ENCODE measurements at places on chromosomes 4 and X.

- DNase-seq = no peak
Observed at GRCh38 chrX:96843566-96843965, 40.1 kb upstream of the RPA4 start.

DNA sequence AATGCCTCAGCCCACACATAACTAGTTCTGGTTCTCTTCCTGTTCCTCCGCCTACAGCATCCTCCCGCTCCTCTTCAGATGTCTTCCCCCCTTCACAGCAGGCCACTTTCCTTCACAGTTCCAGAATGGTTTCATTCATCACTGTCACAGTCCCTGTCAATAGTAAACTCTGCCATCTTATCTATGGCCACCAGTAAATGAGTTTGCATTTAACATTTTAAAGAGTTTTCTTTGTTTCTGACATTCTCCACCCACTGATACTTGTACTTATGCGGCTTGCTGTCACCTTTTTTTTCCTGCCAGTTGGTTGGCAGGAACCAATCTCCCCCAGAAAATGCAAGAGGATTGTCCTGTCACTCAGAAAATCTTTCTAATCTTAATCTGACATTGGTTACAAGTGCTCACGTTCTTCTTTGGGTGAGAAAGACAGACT lies 114.1 kb downstream of the GLUD2 start:
- DNase-seq = no peak

DNA sequence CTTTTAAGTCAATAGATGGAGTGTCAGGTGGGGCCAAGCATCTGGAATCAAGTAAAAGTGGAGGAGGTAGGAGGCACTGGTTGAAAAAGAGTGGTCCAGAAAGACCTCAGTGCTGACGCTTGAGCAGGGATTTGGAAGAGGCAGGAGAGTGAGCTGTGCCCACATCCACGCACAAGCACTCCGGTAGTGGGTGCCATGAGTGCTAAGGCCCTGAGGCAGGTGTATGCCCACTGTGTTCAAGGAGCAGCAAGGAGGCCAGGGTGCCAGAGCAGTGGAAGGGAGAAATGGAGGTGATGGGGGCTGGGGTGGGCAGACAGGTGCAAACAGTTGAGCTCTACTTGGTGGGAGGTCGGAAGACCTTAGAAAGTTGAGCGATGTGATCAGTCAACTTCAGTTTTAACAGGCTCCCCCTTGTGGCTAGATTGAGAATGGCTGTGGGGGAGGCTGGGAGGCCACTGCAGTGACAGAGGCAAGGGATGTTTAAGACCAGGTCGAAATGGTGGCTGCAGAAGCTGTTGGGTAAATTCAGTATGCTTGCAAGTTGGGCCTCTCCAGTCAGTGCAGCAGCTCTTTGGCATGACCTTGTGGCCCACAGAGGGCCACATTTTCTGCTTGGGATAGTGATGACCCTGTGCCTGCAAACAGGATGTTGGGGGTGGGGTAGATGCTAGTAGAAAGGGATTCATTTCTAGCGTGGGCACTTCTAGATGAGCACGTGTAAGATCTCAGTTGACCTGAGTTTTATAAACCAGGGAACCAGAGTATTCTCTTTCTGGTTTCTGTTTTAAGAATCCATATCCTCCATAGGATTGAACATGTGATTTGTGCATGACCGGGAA lies 12.7 kb downstream of the TKTL1 start:
- no peak for DNase-seq

- DNase-seq = no peak
Observed at GRCh38 chr4:83240379-83240875, 44.2 kb downstream of the COQ2 start.

DNA sequence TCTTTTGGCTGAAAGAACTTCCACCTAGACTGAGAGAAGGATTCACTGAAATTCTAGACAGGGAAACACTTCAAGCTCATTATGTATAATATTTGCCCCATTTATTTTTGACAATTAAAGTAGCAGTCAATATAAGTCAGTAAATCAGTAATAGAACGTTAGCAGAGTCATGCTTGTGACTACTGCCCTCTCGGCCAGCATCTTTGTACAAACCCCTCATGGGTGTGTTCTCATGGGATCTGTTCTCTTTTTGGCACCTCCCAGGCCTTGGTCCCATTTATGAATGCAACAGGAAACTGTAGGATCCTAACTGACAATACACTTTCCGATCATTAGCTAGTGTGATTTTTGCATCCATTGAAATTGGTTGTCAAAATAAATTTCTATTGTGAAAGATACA lies 2.9 kb downstream of the MSL3 start:
- no peak for DNase-seq

GRCh38 chrX:110407910-110408545 lies 49.4 kb downstream of the RTL9 start:
- DNase-seq = no peak

- no peak for DNase-seq
Observed at GRCh38 chr4:165506849-165507248, 128.0 kb downstream of the CPE start.

DNA sequence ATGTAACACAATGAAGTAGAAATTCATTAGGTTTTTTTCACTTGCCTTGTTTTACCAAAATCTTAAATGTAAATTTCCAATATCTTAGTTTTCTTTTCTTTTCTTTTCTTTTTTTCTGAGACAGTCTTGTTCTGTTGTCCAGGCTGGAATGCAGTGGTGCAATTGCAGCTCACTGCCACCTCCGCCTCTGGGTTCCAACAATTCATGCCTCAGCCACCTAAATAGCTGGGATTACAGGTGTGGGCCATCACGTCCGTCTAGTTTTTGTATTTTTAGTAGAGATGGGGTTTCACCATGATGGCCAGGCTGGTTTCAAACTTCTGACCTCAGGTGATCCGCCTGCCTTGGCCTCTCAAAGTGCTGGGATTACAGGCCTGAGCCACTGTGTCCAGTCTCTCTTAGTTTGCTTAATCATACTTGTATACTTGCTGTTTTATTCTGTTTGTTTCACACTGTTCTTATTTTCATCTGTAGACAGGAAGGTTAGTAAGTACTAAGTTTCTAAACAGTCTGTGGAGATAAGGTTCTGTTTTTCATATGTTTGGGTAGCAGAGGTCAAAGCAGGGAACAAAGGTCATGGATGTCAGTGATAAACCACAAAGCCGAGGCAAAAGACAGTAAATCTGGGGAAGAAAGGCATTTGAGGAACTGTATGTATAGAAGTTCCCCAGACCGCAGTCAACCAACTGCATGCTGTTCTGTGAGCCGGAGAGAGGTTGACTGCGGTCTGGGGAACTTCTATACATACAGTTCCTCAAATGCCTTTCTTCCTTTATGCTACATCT lies 129.1 kb downstream of the CBR4 start:
- DNase-seq = no peak

DNA sequence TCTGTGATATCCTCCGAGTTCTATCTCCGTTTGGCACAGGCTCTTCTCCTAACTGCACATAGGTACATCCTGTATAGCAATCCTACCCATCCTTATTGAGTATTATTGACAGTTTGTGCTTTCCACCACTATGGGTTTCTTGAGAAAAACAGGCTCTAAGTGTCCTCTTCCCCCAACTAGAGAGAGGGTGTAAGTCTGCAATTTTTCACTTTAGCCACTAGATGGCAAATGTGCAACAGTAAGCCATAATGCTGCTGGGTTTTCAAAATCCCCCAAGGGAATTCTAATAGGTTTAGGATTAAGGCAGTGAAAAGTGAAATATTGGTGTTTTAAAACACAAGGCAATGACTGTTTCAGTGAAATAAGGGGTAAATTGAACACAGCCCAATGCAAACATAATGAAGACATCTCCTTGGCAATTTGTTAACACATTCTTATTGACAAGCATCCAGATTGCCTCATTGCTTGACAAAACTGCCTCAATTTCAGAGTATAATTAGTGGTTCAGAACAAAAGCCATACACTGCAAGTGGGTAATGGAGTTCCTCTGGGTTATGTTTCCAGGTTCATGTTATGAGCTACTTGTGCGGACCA lies 239.0 kb upstream of the HTR2C start:
- peak; percentile 6 for DNase-seq

Measured in DMS 273 treated with DMSO at 0.1 percent for 48 hours (cell line).